ENCODE measurements at places on chromosomes 16 and 17.

- DNase-seq = no peak
Observed at GRCh38 chr16:52351451-52351850, 195.5 kb downstream of the TOX3 start.

- peak; percentile 51 for DNase-seq
Observed at GRCh38 chr17:18093616-18094408, 6.1 kb downstream of the DRG2 start.

- no peak for DNase-seq
Observed at GRCh38 chr17:4895657-4896331, 3.5 kb upstream of the C17orf107 start.

DNA sequence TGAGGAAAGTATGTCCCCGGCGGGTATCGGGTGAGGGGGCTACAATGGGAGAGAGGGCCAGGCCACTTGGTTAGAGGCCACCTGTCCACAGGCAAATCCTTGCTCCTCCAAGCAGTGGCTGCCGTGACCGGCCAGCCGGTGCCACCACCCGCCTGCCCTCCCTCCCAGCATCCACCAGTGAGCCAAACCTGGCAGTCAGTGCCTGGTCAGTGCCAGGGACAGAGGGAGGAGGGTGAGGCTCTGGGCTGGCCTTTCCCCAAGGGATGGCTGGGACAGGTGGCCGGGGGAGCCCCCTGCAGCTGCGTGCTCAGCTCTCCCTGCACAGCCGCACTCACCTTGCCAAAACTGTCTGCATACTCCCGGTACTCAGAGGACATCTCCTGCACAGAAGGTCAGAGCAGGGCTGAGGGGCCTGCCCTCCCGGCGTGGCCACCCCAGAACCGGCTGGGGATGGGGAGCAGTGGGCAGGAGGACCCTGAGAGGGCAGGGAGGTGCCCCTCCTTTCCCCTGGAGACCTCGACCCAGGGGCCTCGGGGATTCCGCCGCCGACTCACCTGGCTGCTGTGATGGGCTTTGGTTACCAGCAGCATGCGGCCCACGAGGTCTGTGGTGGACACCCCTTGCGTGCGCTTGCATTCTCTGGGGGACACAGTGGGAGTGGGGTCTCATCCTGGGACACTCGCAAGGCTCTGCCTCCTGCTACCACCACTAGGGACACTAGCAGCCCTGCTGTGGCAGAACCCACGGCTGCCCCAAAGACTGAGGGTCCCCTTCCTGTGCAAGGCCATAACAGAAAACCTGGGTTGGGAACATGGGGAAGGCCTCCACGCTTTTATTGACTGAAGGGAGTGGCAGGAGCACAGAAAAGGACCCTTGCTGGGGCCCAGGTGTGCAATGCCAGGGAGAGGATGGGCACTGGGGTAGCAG lies 3.7 kb downstream of the PCYT2 start:
- DNase-seq = no peak

GRCh38 chr17:82889496-82890338 lies 49.9 kb upstream of the ZNF750 start:
- no peak for DNase-seq

- no peak for DNase-seq
Observed at GRCh38 chr16:88613911-88614817, 24.2 kb upstream of the IL17C start.

DNA sequence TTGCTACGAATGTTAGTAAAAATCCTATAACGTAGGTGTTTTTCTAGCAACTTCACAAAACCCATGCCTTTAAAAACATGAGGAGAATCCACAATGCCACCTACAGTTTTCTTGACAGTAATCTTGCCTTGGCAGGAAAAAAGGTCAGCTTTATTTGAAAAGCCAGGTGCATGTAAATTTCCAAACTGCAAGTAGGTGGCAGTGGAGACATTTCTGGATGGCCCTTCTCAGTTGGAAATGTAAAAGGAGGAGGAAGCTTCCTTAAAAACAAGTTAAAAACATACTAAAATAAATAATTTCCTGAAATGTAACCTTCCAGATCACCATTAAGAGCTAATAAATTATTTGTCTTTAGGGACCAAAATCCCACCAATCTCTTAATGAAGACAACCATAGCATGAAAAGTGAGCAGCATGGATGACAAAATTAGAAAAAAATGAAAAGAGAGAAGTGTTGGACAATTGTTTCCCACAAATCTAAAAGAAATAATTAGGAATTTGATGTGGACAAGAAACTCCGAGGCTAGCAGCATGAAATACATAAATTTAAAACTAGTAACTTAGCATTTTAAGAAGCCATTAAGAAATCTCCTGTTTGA lies 152.2 kb downstream of the SNX11 start:
- DNase-seq = peak; percentile 71

GRCh38 chr17:67999291-67999911 lies 3.1 kb upstream of the C17orf58 start:
- no peak for DNase-seq

GRCh38 chr17:17671369-17672129 lies 9.7 kb upstream of the RAI1 start:
- DNase-seq = no peak

DNA sequence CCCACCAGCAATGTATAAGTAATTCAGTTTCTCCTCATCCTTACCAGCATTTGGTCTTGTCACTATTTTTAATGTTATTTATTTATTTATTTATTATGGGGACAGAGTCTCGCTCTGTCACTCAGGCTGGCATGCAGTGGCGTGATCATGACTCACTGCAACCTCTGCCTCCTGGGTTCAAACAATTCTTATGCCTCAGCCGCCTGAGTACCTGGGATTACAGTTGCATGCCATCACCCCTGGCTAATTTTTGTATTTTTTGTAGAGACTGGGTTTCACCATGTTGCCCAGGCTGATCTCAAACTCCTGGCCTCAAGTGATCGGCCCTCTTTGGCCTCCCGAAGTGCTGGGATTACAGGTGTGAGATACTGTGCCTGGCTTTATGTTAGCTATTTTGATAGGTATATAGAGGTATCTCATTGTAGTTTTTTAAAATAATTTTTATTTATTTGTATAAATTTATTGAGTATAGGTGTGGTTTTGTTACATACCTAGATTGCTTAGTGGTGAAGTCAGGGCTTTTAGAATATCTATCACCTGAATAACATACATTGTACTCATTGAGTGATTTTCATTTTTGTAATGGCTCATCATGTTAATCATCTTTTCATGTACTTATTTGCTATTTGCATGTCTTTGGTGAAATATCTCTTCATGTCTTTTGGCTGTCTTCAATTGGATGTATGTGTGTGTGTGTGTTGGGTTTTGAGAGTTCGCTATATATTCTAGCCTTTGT lies 53.3 kb downstream of the TANC2 start:
- no peak for DNase-seq

DNA sequence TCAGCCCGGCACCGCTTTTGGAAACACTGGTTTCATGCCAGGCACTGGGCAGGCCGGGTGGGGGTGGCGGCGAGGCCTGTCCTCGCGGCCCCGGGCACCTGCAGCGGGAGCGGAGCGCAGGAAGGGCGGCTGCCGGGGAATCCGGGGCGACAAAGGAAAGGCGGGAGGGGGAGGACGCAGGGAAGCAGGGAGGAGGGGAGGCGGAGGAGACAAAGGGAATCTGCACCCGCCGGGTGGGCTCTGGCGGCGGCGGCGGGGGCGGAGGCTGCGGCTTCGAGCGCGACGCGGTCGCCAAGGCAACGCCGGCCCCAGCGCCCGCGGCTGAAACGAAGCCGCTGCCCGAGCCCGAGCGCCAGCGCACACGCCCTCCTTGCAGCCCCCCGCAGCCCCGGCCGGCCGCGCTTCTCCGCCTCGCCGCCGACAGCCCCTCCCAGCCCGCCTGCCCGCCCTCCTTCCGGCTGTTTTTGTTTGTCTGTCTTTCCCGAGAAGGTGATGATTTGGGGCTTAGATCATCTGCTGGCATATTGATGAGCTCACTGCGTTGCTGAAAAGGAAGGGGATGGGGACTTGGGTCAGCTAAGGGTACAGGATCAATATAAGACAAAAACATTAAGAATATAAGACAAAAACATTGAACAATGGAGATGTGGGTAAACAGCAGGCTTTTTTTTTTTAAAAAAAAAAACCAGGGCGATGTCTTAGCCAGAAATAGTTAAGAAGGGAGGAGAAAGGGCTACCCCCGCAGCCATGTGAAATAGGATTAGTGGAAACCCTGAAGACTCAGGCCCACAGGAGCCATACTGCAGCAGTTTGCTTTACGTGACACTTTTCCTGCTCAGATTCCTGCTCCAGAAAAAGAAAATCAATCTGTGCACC lies 32.7 kb downstream of the CDK5R1 start:
- DNase-seq = no peak

- DNase-seq = no peak
Observed at GRCh38 chr16:48138543-48138942, 17.2 kb downstream of the ABCC12 start.

GRCh38 chr17:4340914-4341615 lies 25.4 kb downstream of the UBE2G1 start:
- no peak for DNase-seq

GRCh38 chr17:61354895-61355874 lies 44.5 kb upstream of the TBX2 start:
- no peak for DNase-seq

GRCh38 chr17:4843321-4844000 lies 10.3 kb downstream of the MINK1 start:
- DNase-seq = peak; percentile 72

- DNase-seq = peak; percentile 80
Observed at GRCh38 chr16:3187798-3188674, at the start of gene OR1F1. TSS of gene OR1F1 (plus strand) at chr16:3188204.

GRCh38 chr17:50763716-50764475 lies 3.4 kb downstream of the ANKRD40CL start:
- DNase-seq = no peak

DNA sequence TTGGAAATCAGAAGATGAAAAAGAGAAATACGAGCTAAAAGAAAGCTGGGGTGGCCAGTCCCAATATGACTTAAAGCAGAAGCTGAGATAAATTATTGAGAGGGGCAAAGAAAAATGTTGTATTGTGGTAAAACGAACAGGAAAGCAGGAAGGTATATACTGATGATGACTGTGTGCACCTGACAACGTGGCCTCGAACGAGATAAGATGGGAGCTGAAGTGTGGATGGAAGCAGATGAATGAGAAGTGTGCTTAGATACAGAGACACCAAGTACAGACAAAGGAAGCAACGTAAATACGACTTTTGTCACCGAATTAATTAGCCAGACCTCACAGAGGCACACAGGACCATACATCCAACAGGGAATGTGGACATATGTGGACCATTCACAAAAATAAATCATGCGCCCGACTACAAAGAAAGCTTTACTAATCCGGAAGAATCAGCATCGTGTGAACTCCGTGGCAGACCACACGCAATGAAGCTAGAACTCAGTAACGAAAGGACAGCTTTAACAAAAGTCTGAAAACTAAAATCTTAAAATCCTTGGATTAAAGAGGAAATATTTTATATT lies 218.7 kb downstream of the RPTOR start:
- no peak for DNase-seq

- no peak for DNase-seq
Observed at GRCh38 chr17:45144199-45145034, 3.9 kb upstream of the HEXIM1 start.

DNA sequence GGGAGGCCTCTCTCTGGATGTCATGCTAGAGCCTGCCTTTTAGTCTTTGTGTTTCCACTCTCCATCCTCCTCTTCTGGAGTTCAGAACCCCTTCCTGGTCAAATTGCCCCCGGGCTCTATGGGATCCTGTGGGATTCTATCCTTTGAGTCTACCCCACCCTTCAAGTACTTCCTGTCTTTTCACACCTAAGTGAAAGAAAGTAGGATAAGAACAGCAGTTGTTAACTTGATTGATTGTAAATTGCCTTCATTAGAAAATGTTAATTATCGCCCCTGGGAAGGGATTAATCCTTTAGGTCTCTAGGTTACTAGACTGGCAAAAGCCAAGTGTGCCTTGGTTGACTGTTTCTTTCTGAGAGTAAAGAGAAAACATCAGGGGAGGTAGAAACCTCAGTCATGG lies 30.1 kb downstream of the PRKCB start:
- DNase-seq = no peak

- peak; percentile 65 for DNase-seq
Observed at GRCh38 chr16:4272114-4272956, 488 bp downstream of the TFAP4 start.

- DNase-seq = no peak
Observed at GRCh38 chr17:57226793-57227192, 29.5 kb upstream of the MSI2 start.

- DNase-seq = no peak
Observed at GRCh38 chr17:76419576-76420260, 33.2 kb downstream of the UBE2O start.

GRCh38 chr16:3461151-3461550 lies 17.7 kb downstream of the NAA60 start:
- no peak for DNase-seq

DNA sequence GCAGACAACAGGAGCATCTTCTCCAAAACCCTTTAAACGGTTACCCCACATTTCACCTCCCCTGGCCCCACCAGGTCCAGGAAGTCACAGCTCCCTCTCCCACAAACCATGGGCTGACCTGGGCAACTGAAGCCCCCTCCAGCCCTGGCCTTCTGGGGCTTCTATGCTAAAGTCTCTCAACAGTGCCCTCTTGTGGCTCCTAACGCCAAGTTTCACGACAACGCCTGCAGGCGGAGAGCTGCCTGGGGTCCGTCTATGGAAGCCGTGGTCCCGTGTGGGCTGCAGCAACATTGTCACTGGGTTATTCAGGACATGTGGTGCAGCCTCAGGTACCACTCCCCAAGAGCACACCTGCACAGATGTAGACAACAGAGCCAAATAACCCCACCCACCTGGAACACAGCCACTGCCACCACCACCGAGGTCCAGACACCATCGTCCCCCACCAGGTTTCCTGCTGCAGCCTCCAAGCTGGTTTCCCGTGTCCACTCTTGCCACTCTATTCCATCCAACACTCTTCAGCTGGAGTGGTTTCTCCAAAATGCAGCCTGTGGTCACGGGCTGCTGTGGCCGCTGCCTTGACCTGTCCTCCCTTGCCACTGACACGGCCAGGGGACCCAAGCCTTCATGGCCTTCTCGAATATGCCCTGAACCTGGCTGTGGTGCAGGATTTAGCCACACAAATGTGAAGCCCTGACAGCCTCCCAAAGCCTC lies 19.1 kb downstream of the C16orf95 start:
- peak; percentile 43 for DNase-seq

- DNase-seq = no peak
Observed at GRCh38 chr17:10270258-10270657, 71.9 kb upstream of the GAS7 start.

GRCh38 chr16:4358831-4359561 lies 7.9 kb upstream of the PAM16 start:
- DNase-seq = peak; percentile 48

GRCh38 chr17:17887752-17888304 lies 51.0 kb upstream of the SREBF1 start:
- DNase-seq = no peak

GRCh38 chr17:75006653-75007052 lies 5.8 kb upstream of the MRPL58 start:
- DNase-seq = peak; percentile 76
